Stimulated activated CD4-positive, alpha-beta T cell treated with anti-CD3 and anti-CD28 coated beads, Interleukin-2, amount 100 ng/mL, for 24 hours (primary cell): ENCODE measurements at places on chromosomes 2 and 18.

- no peak for DNase-seq
These were observed 97.6 kb downstream of the TEX51 start for GRCh38 chr2:126996378-126996699.

- no peak for DNase-seq
These were observed 38.7 kb downstream of the REEP1 start for GRCh38 chr2:86298411-86299390.

- peak; percentile 92 for DNase-seq
These were observed at the start of gene WDR35 for GRCh38 chr2:19989667-19990415. Gene WDR35, minus strand, starts transcription at chr2:19990105. Its CDS starts 90 bp downstream, at chr2:19990015.

GRCh38 chr2:85163675-85164074 is 30.5 kb downstream of the TCF7L1 start:
- no peak for DNase-seq

DNA sequence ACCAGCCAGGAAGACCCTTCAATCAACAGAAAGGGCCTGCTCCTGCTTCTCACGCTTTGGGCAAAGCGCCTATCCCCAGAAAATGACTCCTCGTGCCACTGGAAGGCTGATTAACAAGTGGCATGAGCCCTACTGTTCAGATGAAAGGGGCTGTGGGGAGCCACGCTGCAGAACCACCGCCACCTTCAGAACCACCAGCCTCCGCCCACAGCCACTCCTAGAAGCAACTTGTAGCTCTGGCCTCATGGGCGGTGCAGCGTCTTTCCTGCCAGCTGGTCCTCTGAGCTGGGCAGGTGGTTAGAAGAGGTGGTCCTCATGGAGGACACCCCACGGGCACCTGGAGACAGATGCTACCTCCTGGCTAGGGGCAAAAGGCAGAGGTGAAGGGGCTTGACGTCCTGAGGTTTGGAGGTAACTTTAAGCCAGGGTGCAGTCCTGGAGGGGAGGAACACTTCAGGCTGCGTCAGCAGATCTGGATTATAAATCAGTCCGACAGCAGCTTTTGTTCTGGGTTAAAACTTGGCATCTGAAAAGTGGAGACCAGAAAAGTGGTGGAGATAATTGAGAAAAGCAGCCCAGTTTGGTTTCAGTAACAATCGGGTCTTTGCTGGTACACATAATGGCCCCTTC is 861 bp upstream of the SEMA4C start:
- peak; percentile 54 for DNase-seq

DNA sequence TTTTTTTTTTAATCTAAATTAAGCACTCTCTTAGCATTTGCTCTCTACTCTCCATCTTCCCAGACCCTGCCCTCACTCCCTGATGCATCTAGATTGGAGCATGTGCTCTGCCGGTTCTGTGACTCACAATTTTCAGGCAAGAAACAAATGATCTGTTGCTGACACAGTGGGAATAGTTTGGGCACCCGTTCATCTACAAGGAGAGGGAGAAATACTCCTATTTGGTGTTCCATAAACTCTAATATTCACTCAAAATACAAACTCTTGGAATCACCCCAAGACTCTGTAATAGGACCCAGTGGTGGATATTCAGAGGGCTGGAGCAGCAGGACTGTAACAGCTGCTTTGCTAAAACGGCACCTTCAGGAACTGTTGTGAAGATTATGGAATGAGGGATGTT is 37.1 kb upstream of the LINC00305 start:
- DNase-seq: no peak

DNA sequence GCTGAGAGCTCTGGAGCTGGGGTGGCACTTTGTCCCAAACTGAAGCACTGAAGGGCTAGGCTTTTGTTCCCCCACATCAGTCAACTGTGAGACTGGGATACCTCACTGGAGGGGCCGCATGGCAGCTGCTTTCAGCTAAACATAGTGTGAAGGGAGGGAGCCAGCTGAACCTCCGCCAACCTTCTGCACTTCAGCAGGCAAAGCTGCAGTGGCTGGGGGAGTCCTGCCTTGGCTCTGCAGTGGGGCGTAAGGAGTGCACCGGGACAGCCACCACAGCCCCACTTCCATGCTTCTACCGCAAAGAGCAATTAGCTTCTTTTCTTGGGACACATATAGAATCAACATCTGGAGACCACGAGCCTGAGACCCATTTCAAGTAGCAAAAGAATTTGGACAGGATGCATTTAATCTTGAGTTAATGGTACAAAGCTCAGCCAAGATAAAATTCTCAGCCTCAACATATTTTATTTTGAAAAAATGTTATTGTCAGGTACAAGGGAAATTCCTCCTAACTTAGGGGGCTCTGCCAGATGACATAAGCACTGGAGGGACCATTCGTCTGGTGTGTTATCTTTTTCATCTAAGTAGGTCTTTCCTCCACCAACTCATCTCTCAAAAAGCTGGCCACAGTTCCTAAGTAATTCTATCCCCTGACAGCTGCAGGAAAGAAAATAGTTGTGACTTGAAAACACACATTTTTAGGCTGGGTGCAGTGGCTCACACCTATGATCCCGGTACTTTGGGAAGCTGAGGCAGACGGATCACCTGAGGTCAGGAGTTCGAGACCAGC is 25.6 kb upstream of the MYCN start:
- DNase-seq: no peak

DNA sequence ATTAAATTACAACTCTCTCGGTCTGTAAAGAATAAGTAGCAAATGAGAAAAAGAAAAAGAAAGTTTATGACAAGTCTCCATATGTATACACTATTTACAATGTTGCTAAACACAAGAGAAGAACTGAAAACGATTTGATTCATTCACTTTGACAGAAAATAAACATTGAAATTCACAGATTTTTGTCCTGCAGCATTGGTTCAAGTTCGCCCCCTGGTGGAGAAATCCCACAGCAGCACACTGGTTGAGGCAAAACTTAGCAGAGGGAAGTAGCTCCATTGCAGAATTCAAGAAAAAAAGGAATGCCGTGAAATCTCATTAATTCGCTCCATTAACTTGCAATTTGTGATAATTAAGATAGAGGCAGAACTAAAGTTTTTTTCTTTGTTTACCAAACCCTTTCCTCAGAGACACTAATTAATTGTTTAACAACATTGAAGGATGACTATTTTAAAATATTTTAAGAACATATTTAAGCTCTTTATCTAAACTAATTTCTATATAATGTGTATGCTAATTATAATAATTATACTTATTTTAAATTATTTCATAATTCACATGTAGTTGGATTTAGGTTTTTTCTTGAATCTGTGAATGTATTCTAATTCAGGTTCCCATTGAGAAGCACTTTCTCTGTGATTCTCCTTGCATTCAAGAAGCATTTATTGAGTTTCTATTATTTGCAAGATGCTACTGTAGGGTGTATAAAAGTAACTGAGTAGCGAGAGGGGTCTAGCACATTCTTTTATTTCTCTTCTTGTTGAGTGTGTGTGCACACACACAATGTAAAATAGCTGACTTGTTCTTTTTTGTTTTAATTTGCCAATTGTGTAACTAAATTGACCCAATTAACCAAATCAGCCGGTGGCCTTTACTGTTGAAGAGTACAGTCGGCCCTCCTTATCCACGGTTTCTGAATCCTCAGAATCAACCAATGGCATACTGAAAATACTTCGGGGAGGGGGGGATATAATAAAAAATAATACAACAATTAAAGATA is 74.1 kb downstream of the COL4A3 start:
- peak; percentile 74 for DNase-seq
